ENCODE measurements at places on chromosomes 5 and 9.
A peak's percentile ranks its signal among the peaks of the same experiment; 100 is the strongest.

- no peak for DNase-seq
Observed at GRCh38 chr5:113181409-113181808, 204.8 kb downstream of the DCP2 start.

DNA sequence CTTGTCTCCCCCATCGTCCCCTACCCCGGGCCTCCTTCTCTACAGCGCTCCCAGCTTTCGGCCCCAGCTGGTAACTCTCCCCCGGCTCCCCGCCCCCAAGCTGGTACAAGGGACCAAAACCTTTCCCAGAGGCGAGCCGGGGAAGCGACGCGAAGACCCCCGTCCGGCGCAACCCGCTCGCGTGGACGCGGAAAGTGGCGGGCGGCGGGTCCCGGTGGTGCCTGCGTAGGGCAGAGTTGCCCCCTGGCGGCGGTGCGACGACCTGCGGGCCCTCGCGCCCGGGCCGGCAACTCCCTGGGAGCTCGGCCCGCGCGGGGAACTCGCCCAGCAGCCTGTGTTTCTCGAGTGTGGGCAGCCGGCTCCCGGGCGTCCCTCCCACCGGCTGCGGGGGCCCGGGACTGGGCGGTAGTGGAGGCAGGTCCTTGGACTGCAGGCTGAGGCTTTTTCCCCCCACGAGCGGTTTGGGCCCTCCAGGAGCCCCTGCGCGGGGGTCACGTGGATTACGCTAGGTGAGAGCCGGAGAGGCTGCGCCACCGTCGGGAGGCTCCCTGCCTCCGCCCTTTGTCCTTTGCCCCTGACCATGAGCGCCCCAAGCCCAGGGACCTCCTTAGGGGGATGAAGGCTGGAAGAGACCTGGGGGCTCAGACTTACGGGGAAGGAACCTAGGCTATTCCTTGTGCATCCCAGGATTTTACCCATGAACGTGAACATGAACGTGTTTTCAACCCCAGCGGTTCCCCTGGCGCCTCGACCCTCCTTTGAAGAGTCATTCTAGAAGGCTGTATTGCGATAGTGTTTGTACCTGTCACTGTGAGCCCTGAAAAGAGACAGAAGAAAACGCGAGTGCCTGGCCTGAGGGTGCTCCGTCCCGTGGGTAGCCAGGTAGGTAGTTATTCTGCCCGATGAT lies 2.9 kb upstream of the FOXD1 start:
- peak; percentile 63 for DNase-seq

DNA sequence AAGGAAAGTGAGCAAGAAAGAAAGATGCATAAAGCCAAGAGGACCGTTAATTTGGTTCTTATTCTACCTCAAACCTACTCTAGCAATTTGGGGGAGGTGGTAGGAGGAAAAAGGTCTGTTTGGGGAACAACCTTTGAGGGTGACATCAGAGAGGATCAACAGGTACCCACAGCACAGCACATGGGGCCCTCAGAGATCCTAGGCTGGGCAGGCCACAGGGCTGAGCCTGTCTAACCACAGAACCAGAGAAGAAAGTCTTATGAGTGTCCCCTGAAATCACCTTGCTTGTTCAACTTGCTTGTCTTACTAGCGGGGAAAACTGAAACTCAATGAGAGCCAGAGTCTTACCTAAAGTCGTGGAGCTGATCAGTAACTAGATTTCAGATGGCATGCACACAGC lies 385.2 kb downstream of the SPOCK1 start:
- DNase-seq, result no peak

DNA sequence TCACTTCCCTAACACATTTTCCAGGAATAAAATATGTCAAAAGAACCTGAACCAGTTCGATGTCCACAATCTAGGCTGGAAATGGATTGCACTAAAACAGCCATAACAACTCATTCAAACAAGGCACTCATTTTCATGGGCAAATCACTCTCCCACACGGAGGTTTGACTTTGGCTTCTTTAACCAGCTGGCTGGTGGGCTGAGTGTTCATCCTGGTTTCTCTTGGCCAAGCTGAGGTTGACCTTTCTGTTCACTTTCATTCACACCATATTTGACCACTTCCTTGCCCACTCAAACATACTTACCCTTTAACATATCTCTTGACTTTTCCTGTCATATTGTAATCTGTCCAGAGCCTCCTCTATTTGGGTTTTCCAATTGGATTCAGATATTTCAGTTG lies 5.4 kb downstream of the IL7R start:
- DNase-seq, result no peak

- DNase-seq, result no peak
Observed at GRCh38 chr9:134396825-134397224, 70.6 kb downstream of the RXRA start.

DNA sequence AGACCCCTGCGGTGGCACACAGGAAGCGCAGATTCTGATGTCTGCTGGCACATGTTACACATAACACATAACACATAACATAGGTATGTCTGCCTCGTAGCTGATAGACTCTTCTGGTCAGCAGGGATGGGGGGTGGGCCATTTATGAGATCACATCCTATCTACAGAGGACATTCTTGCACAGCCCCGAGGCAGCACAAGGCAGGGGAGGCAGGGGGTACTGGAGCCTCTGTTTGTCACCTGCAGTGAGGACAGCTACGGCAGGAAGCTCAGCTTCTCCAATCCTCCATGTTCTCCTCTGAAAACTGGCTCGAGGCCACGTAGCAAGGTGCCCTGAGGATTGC lies 16.7 kb upstream of the MED10 start:
- DNase-seq, result no peak

DNA sequence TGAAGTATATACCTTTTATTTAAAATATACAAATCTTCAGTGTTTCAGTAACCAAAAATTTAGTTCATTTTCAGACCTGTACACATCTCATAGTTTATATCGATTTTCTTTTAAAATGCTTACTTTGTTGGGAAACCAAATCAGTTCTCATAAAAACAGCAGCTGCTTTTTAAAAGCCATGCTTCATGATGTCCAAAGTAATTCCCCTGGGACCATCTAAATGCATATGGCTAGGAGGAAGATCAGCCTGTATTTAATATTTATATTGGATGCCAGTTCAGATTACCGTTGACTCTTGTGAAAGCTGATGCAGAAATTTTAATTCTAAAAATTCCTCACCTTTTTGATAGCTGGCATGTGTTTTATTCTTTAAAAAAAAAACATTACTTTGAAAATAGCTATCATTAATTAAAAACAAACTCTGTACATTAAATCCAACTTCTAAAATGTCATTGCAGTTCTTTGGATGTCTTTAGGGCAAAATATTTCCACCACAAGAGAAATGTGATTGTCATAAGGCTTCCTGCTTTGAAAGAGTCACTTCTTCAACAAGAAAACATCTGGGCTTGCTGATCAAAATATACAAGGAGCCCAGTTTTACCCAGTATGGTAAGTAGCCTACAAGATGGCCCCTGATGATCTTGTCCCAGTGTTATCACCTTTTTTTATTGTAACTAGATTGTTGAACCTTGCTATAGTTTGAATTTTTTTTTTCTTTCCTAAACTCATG lies 1242.9 kb upstream of the CDH6 start:
- no peak for DNase-seq

DNA sequence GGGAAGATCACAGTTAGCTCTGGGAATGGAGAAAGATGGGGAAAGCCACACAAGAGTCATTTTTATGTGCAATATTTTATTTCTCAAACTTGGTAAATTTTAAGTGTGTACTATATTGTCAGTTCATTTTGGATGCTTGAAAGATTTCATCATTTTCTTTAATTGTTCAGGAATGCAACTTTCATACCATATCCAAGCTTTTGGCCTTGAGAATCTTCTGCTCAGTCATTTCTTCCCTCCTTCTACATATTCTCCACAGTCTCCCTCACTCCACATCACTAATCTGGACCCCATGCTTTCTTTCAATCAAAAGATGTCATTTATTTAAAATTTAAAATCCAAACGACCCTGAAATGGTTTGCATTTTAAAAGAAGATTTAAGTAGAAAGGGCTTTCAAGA lies 135.4 kb downstream of the FAM114A2 start:
- peak; percentile 66 for DNase-seq

- no peak for DNase-seq
Observed at GRCh38 chr9:132873403-132873802, 4.7 kb downstream of the AK8 start.

DNA sequence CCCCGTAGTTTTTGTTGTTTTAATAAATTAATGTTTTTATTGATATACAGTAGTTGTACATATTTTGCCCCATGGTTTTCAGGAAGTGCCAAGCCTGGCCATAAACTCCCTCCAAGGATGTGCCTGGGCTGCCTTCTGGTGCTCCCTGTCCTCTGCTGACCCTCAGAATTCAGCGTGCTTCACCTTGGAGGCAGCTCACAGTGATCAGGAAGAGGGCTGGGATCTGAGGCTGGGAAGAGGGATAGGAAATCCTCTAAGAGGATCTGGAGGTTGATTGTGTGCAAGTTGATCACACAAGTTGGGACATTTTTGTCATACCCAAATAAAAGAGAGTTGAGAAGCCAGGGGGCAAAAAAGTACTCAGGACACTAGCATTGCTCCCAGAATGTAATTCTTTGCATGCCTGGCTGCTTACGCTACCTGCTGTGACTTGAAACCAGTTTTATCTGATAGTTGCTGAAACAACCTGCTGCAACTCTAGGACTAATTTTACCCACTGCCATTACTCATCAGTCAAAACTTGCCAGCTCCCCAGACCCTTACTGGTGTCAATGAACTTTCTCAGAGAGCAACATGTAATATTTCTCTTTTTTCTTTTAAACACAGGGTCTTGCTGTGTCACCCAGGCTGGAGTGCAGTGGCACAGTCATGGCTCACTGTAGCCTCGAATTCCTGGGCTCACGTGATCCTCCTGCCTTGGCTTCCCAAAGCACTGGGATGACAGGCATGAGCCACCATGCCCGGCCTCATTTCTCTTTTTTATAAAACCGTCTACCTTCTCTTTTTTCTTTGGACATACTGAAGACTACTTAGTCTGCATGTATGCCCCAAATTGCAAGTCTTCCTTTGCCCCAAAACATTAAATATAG lies 29.0 kb downstream of the PDE6A start:
- no peak for DNase-seq

DNA sequence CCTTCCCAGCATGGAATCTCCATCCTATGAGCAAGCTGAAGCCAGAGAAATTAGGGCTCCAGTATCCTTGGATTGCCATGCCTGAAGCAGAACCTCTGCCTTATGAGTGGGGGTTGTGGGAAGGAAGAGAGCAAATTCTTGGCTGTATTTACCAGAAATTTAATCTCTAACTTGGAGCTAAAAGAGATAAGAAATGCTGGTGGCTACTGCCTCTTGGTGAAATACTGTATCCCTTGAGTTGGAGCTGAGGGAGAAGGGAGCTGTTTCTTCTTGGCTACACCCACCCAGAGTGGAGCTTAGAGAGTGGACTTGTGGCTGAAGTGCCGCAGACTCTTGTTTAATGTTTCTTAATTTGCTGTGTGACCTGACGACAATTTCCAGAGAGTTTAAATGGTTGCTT lies 447.3 kb downstream of the ARHGEF28 start:
- no peak for DNase-seq

DNA sequence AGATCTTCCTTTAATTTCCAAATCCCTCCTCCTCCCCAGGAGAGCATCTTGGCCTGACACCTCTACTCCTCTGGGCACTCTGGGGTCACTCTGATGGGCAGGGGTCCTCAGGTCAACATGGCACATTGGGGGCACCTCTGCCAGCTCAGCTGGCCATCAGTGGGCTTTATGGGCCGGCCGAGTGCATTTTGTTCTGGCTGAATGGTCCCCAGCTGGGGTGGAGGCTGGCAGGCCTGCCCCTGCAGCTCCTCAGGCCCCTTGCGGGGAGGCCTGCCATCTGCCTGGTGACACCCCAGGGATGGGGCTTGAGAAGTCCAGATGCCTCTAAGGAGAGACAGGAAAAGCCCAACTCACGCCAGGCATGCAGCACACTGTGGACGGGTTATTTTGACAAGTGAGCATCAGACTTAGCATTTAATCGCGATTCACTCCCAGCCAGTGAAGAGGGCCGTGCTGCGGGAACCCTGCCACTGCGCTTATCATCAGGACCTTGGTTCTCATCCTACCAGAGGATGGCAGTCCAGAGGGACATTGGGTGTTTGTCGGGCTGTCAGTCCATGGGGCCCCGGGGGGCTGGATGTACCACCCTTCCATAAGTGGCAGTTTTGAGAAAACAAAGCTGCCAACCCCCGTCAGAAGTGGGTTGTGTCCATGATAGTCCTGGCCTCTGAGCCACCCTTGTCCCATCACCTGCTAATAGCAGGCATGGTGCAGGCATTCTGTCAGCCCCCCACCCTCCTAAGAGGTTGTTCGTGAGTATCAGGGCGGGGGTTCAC lies 21.7 kb downstream of the PHF2 start:
- DNase-seq, result no peak

DNA sequence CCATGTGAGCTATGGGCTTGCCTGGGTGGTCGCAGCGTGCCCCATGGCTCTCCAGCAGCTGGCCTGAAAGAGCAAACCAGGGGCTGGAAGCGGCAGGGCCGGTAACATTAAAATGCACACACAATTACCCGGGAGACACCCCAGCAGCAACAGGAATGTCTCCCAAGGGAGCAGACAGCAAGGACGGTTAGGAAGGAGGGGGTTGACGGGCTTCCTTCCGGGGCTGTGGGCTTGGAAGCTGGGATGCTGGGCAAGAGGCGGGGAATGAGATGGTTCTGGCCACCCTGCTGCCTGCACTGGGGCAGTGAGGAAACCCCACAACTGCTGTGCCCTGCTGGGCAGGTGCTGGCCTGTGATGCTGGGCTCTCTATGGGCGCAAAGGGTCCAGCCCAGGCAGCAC lies 71.8 kb upstream of the ADAMTS2 start:
- DNase-seq, result no peak

DNA sequence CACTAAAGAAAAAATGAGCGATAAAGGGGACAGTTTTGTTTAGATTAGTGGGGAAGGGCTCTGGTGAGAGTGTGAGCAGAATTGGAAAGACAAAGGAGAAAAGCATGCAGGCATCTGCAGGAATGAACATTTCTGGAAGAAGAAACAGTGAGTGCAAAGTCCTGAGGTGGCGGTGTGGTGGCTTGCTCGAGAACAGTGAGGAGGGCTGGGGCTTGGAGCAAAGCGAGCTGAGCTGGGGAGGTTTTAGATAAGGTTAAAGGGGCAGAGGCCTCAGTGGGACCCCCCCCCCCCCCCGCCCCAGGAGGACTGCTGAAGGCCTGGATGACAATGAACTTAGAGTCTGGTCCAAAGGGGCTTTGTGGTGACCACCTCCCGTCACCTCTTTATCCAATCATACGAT lies 202.7 kb upstream of the MVB12B start:
- DNase-seq, result no peak

All from fibroblast of skin of right quadriceps (primary cell).